ENCODE measurements at places on chromosomes 1 and 21.

- no peak for DNase-seq
Observed at GRCh38 chr1:92969517-92969916, 8.3 kb upstream of the DIPK1A start.

GRCh38 chr1:102191723-102192122 lies 195.0 kb upstream of the OLFM3 start:
- peak; percentile 40 for DNase-seq

DNA sequence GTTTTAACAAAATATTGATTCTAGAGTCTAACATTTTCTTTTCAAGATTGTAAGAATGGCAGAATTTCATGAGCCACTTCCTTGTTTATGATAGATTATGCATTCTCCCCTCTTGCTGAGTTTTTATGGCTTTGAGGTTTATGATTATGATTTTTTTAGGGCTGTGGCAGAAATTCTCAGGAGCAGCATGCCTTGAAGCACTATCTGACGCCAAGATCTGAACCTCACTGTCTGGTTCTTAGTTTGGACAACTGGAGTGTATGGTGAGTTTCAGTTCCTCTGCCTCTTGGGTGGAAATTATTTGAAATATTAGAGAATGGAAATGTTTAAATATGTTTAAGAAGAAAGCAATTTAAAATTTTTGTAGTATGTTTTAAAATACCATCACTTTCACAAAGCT lies 10.2 kb downstream of the USP16 start:
- no peak for DNase-seq

DNA sequence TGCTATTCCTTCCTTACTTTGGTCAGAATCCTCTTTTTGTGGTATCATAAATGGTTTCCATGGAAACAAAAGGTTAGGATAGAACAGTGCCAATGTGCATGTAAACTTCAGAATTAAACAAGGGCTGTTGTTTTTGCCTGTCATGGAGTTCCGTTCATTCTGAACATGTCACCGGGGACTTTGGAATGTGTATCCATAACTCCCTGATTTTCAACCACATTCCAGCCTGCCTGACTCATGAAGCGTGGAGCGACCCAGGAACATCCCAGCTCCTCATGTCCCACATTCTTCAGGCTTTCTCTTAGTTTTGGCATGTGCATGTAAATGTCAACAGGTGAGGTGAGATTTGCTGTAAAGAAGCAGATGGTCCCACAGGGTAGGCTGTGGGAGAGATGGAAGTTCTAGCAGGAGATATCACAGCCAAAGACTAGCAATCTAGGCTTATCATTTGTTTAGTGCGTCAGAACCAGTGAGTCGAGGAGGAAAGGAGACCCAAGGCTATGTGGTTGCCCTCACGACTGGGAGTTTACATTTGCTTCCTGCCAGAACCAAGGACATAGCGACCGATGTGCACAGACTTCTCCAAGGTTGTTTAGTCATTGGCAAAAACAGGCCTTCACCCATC lies 23.0 kb upstream of the DNAJC11 start:
- no peak for DNase-seq

DNA sequence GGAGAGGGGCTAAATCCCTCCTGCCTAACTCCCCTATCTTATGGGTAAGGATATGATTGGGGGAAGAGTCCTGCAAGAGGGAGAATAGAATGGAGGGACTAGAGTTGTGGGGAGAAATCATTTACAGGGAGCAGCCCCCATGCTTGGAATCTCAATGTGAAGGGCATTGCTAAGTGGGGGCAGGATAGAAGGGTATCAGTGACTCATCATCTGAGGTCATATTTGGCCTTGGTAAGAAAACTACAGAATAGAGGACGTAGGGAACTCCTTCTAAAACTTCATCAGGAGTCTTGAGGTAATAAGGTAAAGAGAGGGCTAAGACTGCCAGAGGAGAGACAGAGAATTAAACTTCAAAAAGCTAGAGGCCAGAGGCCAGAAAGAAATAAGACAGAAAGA lies 487 bp downstream of the HJV start:
- no peak for DNase-seq

GRCh38 chr1:216314379-216315095 lies 108.7 kb downstream of the USH2A start:
- DNase-seq = no peak

All from NCI-H460 (cell line).